ENCODE measurements at places on chromosomes 5 and 9. TPM values are rescaled to one million over a fixed set of nuclear protein-coding genes. Genes with fewer than 3 reads are reported as not detected.

SREK1 gene
- polyA plus RNA-seq, result 221 TPM

PTPN3 gene
- 60.7 TPM for polyA plus RNA-seq

ARHGEF37 gene
- 5.3 TPM for polyA plus RNA-seq

KIAA0825 gene
- polyA plus RNA-seq, result 5.2 TPM

CRHBP gene
- polyA plus RNA-seq, result 24.2 TPM

SPATA31D4 gene
- not detected for polyA plus RNA-seq
